ENCODE measurements at places on chromosomes 5 and 9.

GRCh38 chr5:40410231-40410861 lies 269.4 kb upstream of the PTGER4 start:
- DNase-seq, result peak; percentile 63

- DNase-seq, result no peak
Measured at GRCh38 chr9:7936996-7937395, 137.4 kb upstream of the DMAC1 start.

GRCh38 chr5:137751869-137752491 lies 2.2 kb downstream of the HNRNPA0 start:
- DNase-seq, result peak; percentile 74

DNA sequence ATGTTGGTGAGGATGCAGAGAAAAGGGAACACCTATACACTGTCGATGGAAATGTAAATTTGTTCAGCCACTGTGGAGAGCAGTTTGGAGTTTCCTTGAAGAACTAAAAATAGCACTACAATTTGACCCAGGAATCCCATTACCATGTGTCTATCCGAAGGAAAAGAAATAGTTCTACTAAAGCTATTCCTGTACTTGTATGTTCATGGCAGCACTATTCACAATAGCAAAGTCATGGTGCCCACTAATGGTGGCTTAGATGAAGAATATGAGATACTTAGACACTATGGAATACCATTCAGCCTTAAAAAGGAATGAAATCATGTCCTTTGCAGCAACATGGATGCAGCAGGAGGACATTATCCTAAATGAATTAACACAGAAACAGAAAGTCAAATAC lies 50.2 kb upstream of the CAST start:
- no peak for DNase-seq

DNA sequence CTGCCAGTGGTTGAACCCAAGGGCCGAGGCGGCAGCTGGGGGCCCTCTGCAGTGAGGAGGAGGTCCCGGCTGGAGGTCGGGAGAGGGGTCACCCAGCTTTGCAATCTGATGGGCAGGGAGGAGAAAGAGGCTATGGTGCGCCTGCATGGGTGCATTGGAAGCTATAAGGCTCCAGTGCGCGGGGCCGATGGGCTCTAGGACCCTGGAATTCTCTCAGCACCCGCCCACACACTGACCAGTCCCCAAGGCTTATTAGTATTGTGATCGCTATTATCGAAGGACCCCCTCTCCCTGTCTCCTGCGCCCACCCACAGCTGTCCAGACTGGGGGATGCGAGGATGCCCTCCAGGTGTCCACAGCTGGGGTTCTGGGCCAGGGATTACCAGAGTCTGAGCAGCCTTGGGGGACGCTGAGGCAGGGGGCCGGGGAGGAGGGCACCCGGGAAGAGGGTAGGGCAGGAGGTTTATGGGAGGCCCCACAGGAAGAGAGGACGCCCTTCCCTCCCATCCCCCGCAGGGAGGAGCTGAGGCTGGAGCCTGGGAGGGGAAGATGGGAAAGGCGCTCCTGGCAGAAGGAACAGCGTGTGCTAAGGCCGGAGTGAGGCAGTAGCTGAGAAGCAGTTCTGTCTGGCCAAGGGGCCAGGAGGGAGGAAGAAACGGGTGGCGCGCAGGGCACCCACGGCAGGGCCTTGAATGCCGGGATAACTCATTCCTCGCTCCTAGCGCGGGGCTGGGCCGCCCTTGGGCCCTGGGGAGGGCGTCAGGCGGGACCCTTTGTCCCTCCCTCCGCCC lies 24.2 kb downstream of the C9orf50 start:
- peak; percentile 82 for DNase-seq

GRCh38 chr5:172274951-172275753 lies 8.4 kb downstream of the UBTD2 start:
- no peak for DNase-seq

- DNase-seq, result no peak
Measured at GRCh38 chr5:140165101-140165922, 9.7 kb upstream of the CYSTM1 start.

Measured in astrocyte of the hippocampus (primary cell).